Hepatocyte (in vitro differentiated cells): ENCODE measurements at places on chromosomes 13 and 19.

DNA sequence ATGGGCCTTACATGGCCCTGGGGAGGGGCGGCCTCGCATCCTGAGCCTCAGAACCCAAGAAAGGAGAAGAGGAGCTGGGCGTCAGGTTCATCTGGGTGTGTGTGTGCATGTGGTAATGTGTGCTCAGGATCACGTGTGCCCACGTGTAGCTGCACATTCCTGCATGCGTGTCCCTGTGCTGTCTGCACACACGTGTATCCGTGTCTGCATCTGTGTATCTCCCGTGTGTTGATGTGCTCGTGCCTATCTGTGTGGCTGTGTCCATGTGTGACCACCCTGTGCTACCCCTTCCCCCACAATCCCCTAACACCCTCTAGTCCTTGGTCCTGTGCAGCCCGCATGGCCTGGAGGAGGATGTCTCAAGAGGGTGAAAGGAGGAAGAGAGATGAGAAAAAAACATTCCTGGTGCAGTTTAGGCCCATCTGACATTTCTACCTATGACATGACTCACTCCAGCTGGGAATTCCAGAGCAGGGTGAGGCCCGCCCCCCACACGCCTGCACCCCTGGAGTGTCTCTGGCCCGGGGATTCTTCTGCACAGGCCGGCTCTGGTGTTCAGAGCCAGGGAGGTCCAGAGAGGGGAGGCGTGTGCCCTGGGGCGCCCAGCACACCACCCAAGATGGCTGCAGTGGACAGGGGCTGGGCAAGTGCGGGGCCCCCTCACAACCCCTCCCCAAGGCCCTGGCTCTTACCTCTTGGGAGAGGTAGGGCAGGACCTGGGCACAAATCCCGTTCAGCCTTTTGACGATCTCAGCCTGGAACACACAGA lies 7.1 kb downstream of the TLE5 start:
- H3K27me3 ChIP-seq = no peaks in the 10 kb centered on the region
- no peaks in the 10 kb centered on the region for H3K36me3 ChIP-seq
- no peak overlapping the region for H3K4me3 ChIP-seq
- peak overlapping the region; percentile 90 for H3K27ac ChIP-seq
- peaks cover 41% of the 10 kb centered on the region for H3K4me1 ChIP-seq

DNA sequence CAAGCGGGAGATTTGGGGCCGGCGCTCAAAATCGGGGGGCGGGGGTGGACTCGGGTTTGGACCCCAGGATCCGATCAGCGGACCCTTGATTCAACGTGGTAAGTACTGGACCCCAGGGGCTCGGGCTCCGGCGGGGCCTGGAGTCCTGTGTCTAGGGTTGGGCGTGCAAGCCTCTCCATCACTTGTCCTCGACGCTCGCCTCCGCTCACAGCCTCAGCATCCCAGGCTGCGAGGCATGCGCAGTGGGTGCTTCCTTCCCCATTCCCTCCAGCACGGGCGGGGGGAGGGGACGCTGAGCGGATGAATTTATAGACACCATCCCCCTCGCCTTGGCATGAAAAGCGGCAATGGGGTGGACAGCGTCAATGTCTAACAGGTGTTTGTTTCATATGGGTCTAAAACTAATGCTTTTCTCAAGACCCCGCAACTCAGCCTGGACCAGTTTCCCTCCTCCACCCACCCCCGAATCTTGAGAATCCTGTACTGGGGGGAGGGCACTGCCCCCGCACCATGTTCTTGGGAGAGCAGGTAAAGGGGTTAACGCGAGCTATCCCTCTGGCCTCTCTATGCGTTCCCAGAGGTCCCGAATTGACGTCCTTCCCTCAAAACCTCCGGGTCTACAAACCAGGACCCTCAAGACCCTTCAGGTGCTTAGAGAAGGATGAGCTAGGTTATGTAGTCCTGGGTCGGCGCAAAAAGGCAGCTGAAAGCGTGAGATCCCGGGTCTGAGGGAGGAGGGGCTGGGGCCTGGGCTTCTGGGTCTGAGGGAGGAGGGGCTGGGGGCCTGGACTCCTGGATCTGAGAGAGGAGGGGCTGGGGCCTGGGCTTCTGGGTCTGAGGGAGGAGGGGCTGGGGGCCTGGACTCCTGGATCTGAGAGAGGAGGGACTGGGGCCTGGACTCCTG lies 579 bp downstream of the CPT1C start:
- peaks cover 5% of the 10 kb centered on the region for H3K27me3 ChIP-seq
- H3K27ac ChIP-seq = no peak overlapping the region
- peaks cover 17% of the 10 kb centered on the region for H3K4me1 ChIP-seq
- peak; percentile 79 for DNase-seq
- H3K4me3 ChIP-seq = peak overlapping the region; percentile 63
- H3K36me3 ChIP-seq = no peaks in the 10 kb centered on the region

- H3K27ac ChIP-seq = no peak overlapping the region
- no peaks in the 10 kb centered on the region for H3K27me3 ChIP-seq
Measured at GRCh38 chr13:75493156-75493555, 11.2 kb upstream of the TBC1D4 start.

GRCh38 chr13:75151081-75151643 lies 330.8 kb downstream of the TBC1D4 start:
- no peaks in the 10 kb centered on the region for H3K36me3 ChIP-seq
- H3K4me3 ChIP-seq = no peak overlapping the region
- no peak for DNase-seq
- H3K27me3 ChIP-seq = no peaks in the 10 kb centered on the region
- no peak overlapping the region for H3K27ac ChIP-seq
- no peaks in the 10 kb centered on the region for H3K4me1 ChIP-seq

GRCh38 chr13:73259061-73260017 lies 200.5 kb downstream of the KLF5 start:
- peak; percentile 28 for DNase-seq
- H3K36me3 ChIP-seq = no peaks in the 10 kb centered on the region
- H3K4me1 ChIP-seq = peaks cover 7% of the 10 kb centered on the region
- H3K4me3 ChIP-seq = no peak overlapping the region
- no peaks in the 10 kb centered on the region for H3K27me3 ChIP-seq
